NCI-H82 (cell line): ENCODE measurements at places on chromosomes 7 and 10.
A peak's percentile ranks its signal among the peaks of the same experiment; 100 is the strongest.

DNA sequence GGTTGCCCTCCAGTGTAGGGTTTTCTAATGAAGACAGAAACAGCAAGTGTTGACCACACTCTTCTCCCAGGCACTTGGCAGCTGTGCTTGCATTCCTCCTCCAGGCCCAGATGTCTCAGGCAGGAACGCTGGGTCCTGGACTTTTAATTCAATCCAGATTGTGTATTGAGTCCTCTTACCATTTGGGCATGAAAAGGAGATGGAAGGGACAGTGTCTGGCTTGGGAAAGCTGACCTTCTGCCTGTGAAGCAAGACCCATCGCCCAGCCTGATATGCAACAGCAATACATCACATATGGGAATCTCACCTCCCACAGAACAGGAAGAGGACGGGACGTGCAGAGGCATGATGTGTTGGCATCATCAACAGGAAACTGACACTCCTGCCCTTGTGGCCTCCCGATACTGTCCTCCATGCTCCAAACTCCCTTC, 174.4 kb upstream of the LYZL2 start:
- no peak for DNase-seq

- DNase-seq: no peak
These were observed 113.1 kb downstream of the LRRC4 start for GRCh38 chr7:127918130-127918529.

DNA sequence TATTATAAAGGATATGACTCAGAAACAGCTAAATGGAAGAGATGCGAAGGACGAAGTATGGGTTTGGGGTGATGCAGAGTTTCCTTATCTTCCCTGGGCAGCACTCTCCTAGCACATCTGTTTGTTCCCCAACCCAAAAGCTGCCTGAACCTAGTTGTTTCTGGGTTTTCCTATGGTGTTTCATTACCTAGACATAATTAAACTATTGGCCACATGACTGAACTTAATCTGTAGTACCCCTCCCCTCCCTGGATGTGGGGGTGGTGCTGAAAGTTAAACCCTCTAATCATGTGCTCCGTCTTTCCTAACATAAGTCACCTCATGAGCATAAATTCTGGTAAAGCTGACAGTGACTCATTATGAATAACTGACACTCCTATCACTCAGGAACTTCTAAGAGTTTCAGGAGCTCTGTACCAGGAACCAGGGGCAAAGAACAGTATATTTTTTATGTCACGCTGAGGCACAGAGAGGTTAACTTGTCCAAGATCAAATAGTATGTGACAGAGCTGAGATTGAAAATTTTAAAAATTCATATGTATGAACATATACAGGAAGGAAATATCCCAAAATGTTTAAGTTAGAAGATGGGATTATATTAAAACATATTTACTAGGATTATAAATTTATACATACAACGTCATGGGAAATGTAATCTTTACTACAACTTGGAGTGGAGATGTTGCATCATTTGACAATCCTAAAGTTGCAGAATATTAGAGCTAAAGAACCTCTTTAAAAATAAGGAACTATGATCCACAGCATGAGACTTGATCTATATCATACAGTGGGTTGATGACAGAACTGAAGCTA, 4.8 kb downstream of the STRIP2 start:
- DNase-seq: peak; percentile 80

DNA sequence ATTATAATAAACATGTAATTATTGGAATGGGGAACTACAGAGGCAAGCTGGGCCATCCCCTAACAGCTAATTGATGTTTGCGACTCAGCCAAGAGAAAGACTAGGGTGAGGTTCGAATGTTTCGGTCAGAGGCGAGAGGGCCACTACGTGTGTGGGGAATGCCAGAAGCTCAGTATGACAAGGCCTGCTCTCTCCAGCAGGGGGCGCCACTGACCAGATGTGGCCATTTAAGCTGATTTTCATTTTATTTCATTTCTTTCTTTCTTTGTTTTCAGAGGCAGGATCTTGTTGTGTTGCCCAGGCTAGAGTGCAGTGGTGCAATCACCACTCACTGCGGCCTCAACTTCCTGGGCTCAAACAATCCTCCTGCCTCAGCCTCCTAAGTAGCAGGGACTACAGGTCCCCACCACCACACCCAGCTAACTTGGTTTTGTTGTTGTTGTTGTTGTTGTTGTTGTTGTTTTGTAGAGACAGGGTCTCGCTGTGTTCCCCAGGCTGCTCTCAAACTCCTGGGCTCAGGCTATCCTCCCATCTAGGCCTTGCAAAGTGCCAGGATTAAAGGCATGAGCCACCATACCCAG, 38.1 kb downstream of the TMEM130 start:
- DNase-seq: peak; percentile 48

- peak; percentile 80 for DNase-seq
These were observed 76.9 kb downstream of the RNF216 start for GRCh38 chr7:5704534-5704922.
